ENCODE measurements at places on chromosomes 1 and 21. TPM values are rescaled to one million over a fixed set of nuclear protein-coding genes. Genes with fewer than 3 reads are reported as not detected.

GRCh38 chr1:85550784-85551516 is 29.6 kb upstream of the CCN1 start:
- no peak for DNase-seq

GRCh38 chr1:23035823-23036452 is 16.7 kb downstream of the KDM1A start:
- no peak for DNase-seq

GRCh38 chr1:19980314-19980713 is 896 bp upstream of the PLA2G2A start:
- no peak for DNase-seq

DNA sequence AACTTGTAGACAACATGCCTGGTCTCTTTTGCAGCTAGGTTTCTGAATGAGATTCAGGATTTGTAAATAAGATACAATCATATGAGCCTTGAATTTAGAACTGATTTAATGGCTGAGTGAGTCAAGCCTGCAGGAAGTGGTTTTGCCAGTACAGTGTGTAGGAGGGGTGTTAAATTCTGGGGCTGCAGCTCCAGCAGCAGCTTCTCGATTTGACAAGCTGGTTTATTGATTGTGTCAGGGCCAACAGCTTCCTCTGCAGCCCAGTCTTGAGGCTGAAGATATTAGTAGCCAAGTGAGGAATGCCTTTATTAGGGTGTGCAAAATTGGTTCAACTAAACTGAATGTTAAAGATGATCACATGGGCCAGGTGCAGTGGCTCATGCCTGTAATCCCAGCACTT is 11.5 kb upstream of the PLA2G5 start:
- DNase-seq: no peak

GRCh38 chr1:107526524-107527198 is 385.8 kb downstream of the NTNG1 start:
- DNase-seq: no peak

TDRD5 gene
- 5.4 TPM for polyA plus RNA-seq

MFAP2 gene
- 182 TPM for polyA plus RNA-seq

DNA sequence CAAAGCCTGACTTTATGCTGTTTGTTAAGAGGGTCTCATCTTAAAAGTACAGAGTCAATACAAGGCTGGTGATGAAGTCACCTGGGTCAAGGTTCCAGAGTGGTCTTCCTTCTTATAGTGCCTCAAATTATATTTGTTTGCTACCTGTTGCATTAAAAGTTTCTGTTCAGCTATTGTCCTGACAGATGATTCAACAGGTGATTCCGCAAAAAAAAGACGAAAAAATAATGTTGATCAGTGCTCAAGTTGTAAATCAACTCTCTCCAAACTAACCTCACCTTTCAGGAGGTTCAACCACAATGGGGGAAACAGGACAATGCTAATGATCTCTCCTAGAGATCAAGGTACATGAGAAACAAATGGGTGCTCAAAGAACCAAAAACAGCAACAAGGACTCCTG is 35.7 kb downstream of the HSF2BP start:
- DNase-seq: no peak

IL10 gene
- polyA plus RNA-seq: 0.33 TPM

KRTAP13-2 gene
- not detected for polyA plus RNA-seq

- no peak for DNase-seq
Observed at GRCh38 chr1:59238333-59238934, 58.5 kb upstream of the FGGY start.

TEDDM1 gene
- not detected for polyA plus RNA-seq

GRCh38 chr1:43296207-43296606 is 4.6 kb upstream of the TIE1 start:
- no peak for DNase-seq

DNA sequence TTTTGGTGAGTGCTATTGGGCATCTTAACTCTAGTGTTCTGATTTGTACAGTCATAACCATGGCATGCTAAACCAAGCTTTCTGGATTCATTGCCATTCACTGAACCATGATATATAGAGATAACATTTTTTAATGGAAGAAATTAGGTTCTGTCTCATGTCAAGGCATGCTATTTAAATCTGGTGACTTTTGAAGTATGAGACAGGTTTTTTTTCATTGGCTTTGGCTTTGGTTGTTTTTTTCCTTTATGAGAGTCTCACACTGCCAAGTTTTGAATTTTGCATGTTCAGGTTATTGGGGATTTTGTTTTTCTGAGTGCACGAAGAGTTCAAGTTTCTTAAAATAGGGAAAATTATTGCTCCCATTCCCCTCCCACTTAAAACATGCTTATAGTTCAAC is 141.3 kb upstream of the ADAMTS5 start:
- no peak for DNase-seq

DISP1 gene
- polyA plus RNA-seq: 14.7 TPM

GRCh38 chr1:168760241-168760640 is 31.2 kb upstream of the DPT start:
- no peak for DNase-seq

DNA sequence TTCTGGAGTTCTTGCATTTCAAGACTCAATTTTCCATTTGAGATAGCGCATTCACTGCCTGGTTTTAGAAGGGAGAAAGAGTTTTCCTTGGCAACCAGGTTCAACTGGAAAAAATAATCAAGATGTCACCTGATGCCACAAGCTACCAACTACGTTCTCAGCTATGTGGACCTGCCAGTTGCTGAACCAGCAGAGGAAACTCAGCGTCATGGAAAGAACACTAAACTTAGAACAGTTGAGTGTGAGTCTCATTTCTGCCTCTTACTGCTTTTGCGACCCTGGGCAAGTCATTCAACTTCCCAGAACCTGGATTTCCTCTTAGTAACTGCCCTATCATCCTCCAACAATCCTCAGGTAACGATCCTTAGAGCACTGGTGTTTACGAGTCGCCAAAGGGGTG is 373.0 kb upstream of the ESRRG start:
- no peak for DNase-seq

DNA sequence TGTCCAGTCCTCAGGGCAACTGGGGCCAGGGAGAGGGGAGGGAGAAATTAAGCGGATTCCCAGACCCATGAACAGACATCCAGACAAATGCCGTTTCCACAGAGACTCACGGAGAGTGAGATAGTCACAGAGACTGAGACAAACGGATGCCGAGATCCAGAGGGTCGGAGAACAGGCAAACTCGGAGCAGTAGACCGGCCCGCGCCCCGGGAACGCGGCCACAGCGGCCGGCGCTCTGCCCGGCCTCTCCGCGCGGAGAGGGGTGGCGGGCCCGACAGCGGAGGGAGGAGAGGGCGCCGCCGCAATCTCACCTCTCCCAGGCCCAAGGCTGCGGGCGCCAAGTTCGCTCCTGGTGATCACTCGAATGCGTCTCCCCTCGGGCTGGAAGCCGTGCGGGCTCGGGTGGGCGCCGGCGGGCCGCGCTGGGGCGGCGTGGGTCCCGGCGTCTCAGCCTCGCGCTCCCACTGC is 831 bp upstream of the FOXD2 start:
- no peak for DNase-seq

GRCh38 chr1:30375156-30375555 is 348.2 kb downstream of the MATN1 start:
- no peak for DNase-seq

DNA sequence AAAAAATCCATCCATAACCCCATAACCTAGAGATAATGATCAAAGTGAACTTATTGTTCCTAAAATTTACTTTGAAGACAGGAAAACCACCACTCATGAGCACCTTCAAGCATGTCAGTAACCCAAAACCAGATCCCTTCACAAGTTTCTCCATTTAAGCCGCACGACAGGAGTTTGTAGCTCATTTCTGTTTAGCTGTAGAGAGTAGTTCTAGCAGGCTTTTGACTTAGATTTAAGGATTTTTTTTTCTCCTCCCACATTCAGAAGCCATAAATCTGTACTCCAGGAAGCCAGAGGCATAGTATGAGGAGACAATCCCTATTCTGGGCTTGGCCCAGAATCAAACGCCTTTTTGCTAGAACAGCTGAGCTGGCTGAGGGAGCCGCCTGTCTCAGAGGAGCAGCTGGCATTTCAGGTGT is 25.6 kb downstream of the TOMM20 start:
- DNase-seq: no peak

DNA sequence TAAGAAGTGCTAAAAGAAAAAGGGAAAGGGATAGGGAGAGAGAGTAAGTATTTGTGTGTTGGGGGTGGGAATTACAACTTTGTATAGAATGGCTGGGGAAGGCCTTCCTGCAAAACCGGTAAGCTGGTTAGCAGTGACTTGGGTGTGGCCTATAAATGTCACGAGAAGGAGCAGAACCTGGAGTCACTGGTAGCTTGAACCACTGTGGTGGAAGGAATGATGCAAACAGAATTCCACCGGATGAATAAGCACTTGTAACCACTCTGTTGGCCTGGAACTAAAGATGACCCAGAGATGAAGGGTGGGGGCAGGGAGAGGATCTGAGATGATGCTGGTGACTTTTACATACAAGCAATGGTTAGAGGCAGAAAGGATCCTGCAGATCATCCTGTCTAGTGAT is 8.9 kb downstream of the XKR8 start:
- DNase-seq: no peak

DNA sequence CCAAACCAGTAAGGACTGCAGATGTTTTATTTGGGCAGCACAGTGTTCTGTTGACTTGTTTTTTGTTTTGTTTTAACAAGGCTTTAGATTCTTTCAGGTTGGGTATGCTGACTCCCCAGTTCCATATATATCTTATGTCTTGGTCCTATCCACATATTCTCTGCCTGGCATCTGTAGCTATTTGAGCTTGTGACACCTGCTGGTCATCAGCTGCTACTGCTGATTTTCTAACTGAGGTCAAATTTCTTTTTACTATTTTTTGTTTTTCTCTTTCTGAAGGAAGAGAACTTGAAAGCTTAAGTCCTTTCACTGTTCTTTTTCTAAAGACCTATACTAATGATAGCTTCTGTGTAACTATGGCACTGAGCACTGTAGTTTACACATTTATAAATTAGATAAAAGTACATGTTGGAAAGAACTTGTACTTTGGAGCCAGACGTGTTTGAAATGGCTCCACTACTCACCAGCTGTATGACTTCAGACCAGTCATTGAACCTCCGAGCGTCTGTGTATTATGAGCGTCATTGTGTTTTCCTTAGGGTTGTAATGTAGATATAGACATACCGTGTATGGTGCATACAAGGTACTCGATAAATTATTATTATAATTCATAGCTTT is 109.4 kb downstream of the NRDC start:
- DNase-seq: peak; percentile 45

C1QTNF12 gene
- polyA plus RNA-seq: 7.0 TPM

TAS1R3 gene
- 0.24 TPM for polyA plus RNA-seq

- no peak for DNase-seq
Observed at GRCh38 chr1:236659792-236660587, 26.3 kb upstream of the ACTN2 start.

ADGRL4 gene
- 28.3 TPM for polyA plus RNA-seq

- DNase-seq: no peak
Observed at GRCh38 chr1:72915581-72915980, 633.2 kb upstream of the NEGR1 start.

- DNase-seq: no peak
Observed at GRCh38 chr1:204589409-204590038, 73.3 kb downstream of the MDM4 start.

DNA sequence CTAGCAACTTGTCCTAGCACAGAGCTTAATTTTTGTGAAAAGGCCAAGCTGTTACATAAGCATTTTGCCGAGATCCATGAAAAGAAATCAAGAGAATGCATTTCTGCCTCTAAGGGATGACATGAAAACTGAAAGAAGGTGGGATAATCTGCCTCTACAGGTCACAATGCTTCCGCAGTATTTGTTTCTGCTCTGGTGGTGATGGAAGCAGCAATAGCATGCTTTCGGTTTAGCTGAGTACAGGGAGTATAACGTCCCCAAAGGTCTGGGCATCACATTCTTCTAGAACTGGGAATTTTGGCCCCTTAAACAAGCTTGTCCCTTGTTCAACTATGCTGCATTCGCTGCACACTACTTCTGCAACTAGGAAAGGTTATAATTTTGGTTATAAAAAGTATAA is 14.4 kb upstream of the MAGI3 start:
- DNase-seq: no peak

GRCh38 chr1:217342105-217342504 is 288.8 kb downstream of the GPATCH2 start:
- no peak for DNase-seq

DNA sequence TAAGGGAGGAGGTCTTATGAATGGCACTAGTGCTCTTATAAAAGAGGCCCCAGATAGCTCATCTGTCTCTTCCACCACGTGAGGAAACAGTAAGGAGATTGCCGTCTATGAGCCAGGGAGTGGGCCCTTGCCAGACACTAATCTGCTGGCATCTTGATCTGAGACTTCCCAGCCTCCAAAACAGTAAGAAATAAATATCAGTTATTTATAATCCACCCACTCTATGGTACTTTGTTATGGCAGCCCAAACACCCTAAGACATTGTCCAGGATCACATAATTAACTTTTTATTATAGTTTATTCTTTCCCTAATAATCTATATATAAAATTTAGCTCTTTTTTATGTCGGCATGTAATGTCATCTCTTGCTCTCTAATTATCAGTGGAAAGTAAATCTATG is 144.0 kb upstream of the IRF2BP2 start:
- no peak for DNase-seq

GRCh38 chr1:168801032-168801745 is 72.2 kb upstream of the DPT start:
- no peak for DNase-seq

DNA sequence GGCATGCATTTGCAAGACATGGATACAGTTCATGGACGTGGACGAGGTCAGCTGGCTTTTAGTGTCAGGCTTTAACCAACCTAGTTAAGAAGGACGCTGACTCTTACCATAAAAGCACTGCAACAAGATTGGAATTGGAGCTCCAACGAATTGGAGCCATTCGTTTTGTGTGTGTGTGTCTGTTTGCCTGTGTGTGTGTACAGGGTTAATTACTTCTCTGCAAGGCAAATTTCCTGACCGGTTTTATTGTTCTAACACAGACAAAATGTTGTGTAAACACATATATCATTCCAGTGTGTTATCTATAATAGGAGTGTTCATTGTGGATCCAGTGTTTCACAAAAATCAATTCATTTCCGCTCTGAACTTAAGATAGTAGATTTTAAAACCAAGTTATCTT is 7.9 kb downstream of the ITSN1 start:
- no peak for DNase-seq

GRCh38 chr1:1989102-1989542 is 14.5 kb downstream of the CFAP74 start:
- DNase-seq: no peak

GRCh38 chr1:54371942-54372275 is 34.3 kb downstream of the SSBP3 start:
- no peak for DNase-seq

DNA sequence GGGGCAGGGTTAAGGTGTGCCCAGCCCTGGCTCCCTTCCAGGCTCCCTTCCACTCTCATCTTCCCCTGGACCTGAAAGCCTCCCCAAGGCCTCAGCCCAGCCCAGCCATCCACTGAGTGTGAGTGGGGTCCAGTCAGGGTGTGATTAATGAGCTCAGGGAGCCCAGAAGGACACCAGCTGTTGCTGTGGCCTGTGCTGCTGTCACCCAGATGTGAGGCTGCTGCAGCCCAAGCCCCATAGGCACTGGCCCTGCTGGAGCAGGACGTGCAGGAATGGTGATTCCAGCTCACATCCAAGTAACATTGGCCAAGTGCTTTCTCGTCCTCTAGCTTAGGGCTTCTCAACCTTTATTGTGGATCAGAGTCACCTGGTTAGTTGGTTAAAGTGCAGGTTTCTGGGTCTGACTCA is 77.6 kb downstream of the EPHB2 start:
- no peak for DNase-seq

All from right renal cortex interstitium (tissue), 3 donors.